ENCODE measurements at places on chromosomes 11 and 22. TPM values are rescaled to one million over a fixed set of nuclear protein-coding genes. Genes with fewer than 3 reads are reported as not detected.

DNA sequence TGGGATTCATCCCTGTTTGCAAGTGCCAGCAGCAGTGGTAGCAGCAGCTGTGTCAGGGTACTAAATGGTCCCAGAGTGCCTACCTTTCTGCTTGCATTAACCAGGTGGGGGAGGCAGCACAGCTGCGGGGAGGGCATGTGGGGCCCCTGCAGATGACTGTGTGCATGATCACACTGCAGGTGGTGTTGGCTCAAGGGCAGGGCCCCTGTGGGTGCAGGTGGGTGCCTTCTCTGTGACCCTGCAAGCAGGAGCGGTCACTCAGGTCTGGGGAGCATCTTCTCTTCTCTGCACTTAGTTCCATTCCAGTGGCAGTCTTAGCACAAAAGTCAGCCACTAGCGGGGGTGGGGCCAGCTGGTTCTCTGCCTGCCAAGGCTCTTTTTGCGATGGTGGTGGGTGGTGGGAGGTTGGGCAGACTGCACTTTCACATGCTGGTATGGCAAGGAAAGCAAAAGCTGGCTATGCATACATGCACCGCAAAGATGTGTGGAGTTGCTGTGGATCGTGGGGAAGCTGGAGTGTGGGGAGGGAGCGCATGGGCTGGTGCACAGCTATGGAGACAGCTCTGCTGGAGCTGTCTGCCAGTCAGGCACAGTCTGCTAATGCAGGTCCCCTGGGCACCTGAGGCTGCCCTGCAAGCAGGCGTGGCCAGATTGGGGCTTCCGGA is 157.1 kb downstream of the DYNC2H1 start:
- H3K36me3 ChIP-seq, result peaks cover 6% of the 10 kb centered on the region
- H3K27ac ChIP-seq, result no peak overlapping the region
- H3K27me3 ChIP-seq, result no peaks in the 10 kb centered on the region

DNA sequence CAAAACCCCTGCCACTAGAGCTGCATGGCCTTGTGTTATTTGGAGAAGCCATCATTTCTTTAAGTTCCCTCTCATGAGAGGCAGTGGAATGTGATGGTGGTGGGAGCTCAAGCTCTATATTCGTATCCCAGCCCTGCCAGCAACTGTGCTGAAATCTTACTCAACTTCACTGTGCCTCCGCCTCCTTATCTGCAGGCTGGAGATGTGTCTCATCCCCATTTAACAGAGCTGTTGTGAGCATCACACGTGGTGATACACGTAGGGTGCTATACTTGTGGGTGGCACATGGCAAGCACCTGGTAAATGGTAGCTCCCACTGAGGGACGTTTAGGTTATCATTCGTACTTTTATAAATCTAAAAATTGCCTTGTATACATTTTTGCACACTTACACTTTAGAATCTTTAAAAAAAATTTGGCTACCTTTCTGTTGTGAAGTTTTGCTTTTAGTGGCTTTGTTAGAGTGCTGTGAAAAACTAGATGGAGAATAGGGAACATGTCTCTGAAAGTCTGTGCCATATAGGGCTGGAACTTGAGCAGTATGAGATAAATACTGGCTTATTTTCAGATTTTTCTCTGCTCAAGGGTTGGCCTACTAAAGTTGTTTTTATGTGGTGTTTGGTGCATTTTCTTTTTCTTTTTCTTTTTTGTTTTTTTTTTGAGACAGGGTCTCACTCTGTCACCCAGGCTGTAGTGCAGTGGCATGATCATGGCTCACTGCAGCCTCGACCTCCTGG is 23.2 kb downstream of the TNRC6B start:
- no peaks in the 10 kb centered on the region for H3K36me3 ChIP-seq
- no peak overlapping the region for H3K4me3 ChIP-seq
- no peak for DNase-seq
- no peaks in the 10 kb centered on the region for H3K27me3 ChIP-seq
- no peak overlapping the region for H3K27ac ChIP-seq

- DNase-seq, result no peak
- H3K4me1 ChIP-seq, result no peaks in the 10 kb centered on the region
- H3K27me3 ChIP-seq, result no peaks in the 10 kb centered on the region
Observed at GRCh38 chr11:35978891-35979290, 35.0 kb downstream of the LDLRAD3 start.

DNA sequence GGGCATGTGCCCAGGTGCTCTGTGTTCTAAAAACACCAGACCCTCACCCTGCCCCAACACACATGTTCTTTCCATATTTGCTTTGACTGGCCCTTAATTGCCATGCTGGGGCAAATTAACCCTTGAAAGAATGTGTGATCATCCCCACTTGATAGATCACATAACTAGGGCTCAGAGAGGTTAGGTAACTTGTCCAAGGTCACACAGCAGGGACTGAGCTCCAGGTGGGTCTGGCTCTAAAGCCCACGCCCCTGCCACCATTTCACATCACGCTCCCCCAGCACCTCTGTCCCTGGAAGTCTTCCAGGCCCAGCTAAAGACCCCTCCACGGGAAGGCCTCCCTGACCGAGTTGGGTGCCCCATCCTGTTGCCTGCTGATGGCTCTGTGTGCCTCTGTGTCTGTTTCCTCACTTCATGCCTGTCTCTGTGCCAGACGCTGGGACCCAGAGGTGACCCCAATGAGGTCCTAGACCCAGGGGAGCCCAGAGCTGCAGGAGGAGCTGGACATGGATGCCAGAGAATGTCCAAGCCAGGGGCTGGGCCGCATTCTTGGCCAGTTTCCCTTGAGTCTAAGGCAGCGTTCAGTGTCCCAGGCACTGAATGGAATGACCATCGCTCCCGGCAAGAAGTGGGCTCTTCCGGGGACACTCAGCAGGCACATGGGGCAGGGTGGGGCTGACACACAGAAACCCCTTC is 79.7 kb downstream of the MYO7A start:
- H3K27me3 ChIP-seq, result no peaks in the 10 kb centered on the region
- no peak overlapping the region for H3K4me3 ChIP-seq
- DNase-seq, result no peak
- H3K27ac ChIP-seq, result no peak overlapping the region
- no peaks in the 10 kb centered on the region for H3K4me1 ChIP-seq
- no peaks in the 10 kb centered on the region for H3K36me3 ChIP-seq

- no peak overlapping the region for H3K4me3 ChIP-seq
- H3K4me1 ChIP-seq, result peaks cover 66% of the 10 kb centered on the region
- H3K36me3 ChIP-seq, result peaks cover 8% of the 10 kb centered on the region
- DNase-seq, result no peak
- H3K27me3 ChIP-seq, result no peaks in the 10 kb centered on the region
- H3K27ac ChIP-seq, result no peak overlapping the region
Observed at GRCh38 chr22:37186228-37186996, 1.6 kb downstream of the C1QTNF6 start.

The APOA1 gene
- total RNA-seq, result not detected

DNA sequence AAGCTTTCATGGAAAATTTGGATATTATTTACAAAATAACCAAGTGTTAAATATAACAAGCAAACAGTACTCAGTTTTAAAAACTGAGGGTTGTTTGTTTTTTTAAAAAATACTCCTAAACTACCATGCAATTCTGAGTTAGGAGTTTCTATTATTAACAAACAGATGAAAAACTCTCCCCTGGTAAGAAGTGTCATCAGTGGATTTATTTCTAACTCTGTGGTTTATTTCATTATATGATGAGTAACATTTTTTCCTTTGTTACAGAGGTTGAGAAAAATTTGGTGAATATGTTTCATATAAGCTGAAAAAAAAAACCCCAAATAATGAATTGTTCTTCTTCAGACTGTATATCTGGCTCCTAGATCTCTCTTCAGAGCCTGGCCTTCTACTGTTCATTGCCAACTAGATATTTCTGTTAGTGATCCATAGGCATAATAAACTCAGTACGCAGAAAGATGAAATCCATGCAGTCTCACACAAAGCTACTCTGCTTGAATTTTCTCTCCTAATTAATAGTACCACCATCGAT is 29.4 kb upstream of the PDE3B start:
- H3K27me3 ChIP-seq, result no peaks in the 10 kb centered on the region
- H3K4me3 ChIP-seq, result no peak overlapping the region
- DNase-seq, result no peak
- no peaks in the 10 kb centered on the region for H3K4me1 ChIP-seq
- no peak overlapping the region for H3K27ac ChIP-seq
- H3K36me3 ChIP-seq, result no peaks in the 10 kb centered on the region
